ENCODE measurements at places on chromosomes 11 and 22. TPM values are rescaled to one million over a fixed set of nuclear protein-coding genes. Genes with fewer than 3 reads are reported as not detected.

DNA sequence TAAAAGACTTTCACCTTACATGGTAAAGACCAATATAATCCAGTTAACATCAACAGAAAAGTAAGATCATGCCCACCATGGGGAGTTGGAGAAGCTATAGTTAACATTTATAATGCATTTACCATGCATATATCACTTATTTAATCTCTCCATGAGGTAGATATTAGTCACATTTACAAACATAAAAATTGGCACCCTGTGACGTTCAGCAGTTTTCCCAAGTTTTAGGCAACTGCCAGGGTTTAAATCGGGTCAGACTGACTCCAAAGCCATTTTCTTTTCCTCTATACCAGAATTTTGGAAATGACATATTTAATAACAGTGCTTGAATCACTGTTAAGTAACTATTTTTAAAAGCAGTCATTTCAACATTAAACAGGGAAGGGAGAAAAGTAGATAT, 266.3 kb downstream of the DDX10 start:
- DNase-seq: no peak

DNA sequence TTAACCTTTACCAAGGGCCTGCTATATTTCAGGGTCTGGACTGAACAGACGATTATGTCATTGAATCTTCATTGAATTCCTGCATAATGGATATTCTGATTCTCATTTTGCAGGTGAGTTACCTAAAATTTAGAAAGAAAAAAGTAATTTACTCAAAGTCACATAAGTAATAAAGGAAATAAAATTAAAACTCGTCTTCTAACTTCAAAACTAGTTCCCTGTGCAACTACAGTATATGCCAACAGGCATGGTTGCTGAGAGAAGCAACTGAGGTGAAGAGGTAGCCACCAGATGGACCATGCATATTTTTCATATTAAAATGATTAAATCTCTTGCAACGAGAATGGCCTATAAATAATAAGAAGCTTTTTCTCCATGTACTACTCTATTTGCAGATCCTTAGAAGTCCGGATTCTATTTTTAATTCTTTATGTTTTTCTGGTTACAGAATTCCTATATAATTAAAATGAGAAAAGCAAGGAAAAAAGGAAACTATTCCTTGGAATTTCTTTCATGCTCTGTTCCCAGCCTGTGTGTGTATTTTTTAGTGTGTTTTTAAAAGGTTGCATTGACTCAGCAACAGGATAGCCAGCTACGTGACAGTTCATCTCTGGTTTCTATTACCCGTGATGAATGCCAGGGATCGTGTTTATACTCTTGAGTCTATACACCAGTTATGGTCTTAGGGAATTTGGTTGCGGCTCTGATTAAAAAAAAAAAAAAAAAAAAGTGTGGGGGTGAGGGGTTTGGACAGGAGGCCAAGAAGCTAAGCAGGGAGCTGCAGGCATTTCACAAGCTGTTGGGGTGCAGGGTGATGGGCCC, 186.8 kb downstream of the ETS1 start:
- DNase-seq: peak; percentile 82

- DNase-seq: no peak
These were observed 47.7 kb upstream of the FADD start for GRCh38 chr11:70155386-70155785.

DNA sequence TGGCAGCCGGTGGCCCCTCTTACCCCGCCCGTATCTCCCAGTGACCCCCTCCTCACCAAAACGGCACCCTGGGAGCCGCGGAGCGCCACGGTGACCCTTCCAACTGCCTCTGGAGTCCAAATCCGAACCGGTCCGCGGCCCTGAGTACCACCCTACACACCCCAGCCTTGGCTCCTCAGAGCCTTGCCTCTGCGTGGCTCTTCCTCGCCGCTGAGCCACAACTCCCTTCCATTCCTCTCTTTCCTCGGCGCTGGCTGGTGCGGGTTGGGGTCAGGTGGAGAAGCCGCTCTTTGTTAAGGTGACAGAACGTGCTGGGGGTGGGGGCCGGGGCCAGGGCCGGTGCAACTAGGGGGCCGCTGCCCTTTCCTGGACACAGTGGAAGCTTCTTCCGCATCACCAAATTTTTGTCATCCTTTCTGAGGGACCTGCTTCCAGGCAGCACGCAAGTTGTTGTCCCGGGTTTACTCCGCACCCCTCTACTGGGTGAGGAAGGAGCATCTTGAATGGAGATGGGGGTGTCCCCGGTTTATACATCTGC, 6.5 kb downstream of the ALX4 start:
- DNase-seq: no peak

DNA sequence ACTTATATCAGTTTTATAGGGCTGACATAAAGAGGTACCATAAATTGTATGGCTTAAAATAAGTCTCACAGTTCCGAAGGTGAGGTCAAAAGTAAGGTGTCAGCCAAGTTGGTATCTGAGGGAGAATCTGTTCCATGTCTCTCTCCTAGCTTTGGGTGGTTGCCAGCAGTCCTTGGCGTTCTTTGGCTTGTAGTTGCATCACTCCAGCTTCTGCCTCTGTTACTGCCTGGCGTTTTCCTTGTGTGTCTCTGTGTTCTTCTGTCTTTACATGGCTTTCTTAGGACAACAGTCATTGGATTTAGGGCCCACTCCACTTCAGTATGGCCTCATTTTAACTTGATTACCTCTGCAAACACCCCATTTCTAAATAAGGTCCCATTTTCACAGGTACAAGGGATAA, 16.7 kb downstream of the MMP7 start:
- peak; percentile 68 for DNase-seq

- no peak for DNase-seq
These were observed 53.1 kb downstream of the GALNT18 start for GRCh38 chr11:11568651-11569229.

GRCh38 chr11:118870396-118871343, 13.0 kb upstream of the CXCR5 start:
- DNase-seq: peak; percentile 55

GRCh38 chr11:22787055-22787454, 42.5 kb downstream of the SVIP start:
- no peak for DNase-seq

The OR10W1 gene
- not detected for total RNA-seq

The CBX7 gene
- total RNA-seq: 5.2 TPM

The OTOG gene
- not detected for total RNA-seq
